NCI-H748 treated with DMSO at 0.1 percent for 48 hours (cell line): ENCODE measurements at places on chromosomes 7 and 10.

GRCh38 chr10:72626444-72626754 is 520 bp upstream of the MICU1 start:
- DNase-seq = no peak

- no peak for DNase-seq
Observed at GRCh38 chr10:111836571-111836970, 347.0 kb downstream of the GPAM start.

- no peak for DNase-seq
Observed at GRCh38 chr7:145088111-145088745, 252.4 kb upstream of the TPK1 start.

DNA sequence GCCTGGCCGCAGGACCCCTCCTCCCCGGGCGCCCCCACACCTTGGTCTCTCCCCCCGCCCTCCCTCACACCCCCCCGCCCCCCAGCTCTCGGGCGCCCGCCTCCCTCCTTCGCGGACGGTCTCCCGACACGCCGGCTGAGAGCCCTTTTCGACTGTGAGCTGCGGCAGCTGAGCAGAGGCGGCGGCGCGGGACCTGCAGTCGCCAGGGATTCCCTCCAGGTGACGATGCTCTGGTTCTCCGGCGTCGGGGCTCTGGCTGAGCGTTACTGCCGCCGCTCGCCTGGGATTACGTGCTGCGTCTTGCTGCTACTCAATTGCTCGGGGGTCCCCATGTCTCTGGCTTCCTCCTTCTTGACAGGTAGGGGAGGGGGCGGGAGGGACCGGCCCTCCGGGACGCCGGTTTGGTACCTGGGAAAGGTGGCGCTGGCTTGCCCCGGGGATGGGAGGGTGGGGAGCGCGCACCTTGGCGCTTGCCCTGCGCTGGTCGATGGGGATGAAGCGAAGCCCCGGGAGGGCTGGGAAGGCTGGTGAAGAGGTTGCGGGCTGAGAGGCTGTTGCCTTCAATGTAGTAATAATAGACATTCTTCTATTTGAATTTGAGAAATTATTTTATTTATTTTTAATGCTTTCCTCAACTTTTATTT is at the start of gene BMPER:
TSS of gene BMPER (plus strand) at position 151 of the 644 bp plus-strand sequence. CDS start at position 226, 75 bp downstream.
- peak; percentile 53 for DNase-seq

GRCh38 chr10:95263864-95264226 is 27.0 kb downstream of the PDLIM1 start:
- DNase-seq = no peak

GRCh38 chr7:84042110-84042539 is 152.5 kb downstream of the SEMA3A start:
- no peak for DNase-seq

- no peak for DNase-seq
Observed at GRCh38 chr10:76946270-76946669, 691.3 kb downstream of the KCNMA1 start.

- no peak for DNase-seq
Observed at GRCh38 chr10:72694476-72695369, 2.8 kb downstream of the MCU start.

GRCh38 chr7:36192053-36192824 is 39.2 kb downstream of the EEPD1 start:
- DNase-seq = no peak

DNA sequence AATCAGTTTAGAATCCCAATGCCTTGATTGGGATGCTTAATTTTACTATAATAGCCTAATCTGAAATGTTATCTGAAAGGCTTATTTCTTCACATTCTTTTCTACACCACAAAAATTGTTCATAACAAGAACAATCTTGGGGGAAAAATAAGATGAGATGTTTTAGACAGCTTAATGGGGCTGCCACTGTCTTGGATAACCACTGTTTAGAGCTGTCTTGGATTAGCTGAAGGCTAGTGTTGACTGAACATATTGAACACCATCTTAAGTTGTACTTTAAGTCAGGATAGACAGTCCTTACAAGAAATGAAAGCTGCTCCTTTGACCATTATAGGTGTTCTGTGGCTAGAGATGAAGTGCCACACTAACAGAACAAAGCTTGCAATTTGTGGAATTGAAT is 501.3 kb downstream of the GFRA1 start:
- DNase-seq = no peak

GRCh38 chr7:7933915-7934526 is 34.6 kb upstream of the GLCCI1 start:
- DNase-seq = no peak

DNA sequence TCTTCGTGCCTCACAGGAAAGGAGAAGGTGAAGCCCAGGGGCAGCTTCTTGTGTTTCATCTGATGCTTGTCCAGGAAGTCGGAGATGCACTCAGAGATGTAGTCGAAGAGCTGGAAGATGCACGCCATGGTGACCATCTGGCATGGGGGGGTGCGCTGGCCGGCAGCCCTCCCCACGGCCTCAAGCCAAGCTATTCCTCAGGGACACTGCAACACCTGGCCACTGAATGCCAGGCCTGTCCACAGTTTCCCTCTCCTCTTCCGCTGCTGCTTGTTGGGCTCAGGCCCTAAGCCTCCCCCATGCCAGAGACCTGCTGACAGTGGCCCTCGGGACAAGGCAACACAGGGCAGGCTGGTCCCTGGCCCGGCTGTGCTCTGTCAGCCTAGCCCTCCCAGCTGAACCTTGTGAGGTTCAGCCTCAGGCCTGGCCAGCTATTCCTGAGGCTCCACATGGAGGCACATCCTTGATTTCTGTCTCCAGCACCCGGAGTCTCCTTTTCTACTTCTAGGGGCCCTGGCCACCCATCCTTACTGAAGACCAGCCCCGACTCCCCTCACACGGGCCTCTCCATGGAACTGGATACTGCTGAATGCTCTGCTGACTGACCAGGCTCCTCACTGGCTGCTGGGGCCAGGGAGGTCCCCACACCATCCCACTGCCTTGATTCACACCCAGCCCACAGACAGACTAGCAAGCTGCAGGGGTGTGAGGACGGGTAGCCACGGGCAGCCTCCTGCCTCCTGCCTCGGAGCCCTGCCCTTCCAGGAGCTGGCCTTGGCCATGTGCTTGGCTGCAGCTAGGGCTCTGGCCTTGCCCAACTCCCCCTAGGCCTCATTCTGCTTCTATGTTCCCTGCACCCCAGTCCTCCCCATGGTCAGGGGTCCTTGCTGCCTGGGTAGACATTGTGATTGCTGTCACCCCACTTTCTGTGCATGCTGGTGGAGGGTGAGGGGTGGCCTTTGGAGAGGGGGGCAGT is 10.1 kb upstream of the MYL7 start:
- DNase-seq = no peak
